ENCODE measurements at places on chromosomes 6 and 20. TPM values are rescaled to one million over a fixed set of nuclear protein-coding genes. Genes with fewer than 3 reads are reported as not detected.

The PPP1R3G gene
- total RNA-seq = 0.44 TPM

The C20orf202 gene
- total RNA-seq = not detected

The CDH22 gene
- not detected for total RNA-seq

The PNLDC1 gene
- total RNA-seq = not detected

The SRSF12 gene
- total RNA-seq = 0.28 TPM

The E2F3 gene
- total RNA-seq = 31.0 TPM

The TRIM15 gene
- 0.13 TPM for total RNA-seq

The ID4 gene
- 0.10 TPM for total RNA-seq

The SNRNP48 gene
- total RNA-seq = 10.7 TPM

The CAGE1 gene
- not detected for total RNA-seq

The MICAL1 gene
- 64.5 TPM for total RNA-seq

The SHLD1 gene
- 4.3 TPM for total RNA-seq

All from Panc1 (cell line).